ENCODE measurements at places on chromosomes 16 and 17.

DNA sequence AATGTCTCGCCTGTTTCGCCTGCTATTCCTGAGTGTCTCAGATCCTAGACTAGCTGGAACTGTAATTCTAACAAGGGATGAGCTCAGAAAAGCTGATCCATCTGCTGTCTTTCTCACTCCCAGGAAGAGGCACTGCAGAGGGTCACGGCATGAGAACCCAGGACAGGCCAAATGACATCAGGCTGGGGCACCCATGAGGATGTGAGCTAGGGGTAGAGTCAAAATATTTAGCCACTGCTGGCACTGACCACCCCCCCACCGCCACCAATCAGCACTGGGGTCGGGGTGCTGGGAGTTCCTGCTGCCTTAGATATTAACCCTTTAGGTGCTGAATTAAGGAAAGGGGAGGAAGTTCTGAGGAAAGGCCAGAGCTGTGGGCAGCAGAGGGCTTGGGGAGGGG lies 112.4 kb downstream of the IRX3 start:
- no peak for DNase-seq

GRCh38 chr16:68046106-68046505 lies 23.0 kb downstream of the DUS2 start:
- DNase-seq: no peak

DNA sequence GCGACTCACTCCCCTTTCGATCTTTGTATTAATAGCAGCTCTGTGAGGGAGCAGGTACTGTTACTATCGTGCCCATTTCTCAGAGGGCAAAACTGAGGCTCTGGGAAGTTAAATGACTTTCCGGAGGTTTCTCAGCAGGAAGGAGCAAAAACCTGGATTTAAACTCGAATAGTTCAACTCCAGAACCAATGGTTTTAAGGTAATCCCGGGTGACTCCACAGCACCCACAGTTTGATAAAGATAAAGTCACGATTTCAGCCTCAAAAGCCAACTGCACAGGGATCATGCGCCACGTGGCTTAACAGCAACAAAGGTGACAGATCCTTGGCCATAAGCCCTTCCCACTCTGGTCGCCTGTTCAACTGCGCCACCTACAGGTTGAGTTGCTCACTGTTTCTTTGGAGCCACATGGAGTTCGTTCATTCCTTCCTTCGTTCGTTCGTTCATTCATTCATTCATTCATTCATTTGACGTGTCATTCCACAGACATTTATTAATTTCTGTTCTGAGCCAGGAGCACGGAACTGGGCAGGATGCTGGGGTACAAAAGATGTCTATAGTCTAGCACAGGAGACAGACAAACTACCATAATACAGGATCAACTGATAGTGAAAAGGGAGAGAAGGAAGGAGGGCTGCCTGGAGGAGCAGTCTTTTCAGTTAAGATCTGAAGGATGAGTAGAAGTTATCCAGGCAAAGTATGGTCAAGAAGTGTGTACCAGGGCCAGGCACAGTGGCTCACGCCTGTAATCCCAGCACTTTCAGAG lies 134.8 kb downstream of the HS3ST2 start:
- DNase-seq: no peak

DNA sequence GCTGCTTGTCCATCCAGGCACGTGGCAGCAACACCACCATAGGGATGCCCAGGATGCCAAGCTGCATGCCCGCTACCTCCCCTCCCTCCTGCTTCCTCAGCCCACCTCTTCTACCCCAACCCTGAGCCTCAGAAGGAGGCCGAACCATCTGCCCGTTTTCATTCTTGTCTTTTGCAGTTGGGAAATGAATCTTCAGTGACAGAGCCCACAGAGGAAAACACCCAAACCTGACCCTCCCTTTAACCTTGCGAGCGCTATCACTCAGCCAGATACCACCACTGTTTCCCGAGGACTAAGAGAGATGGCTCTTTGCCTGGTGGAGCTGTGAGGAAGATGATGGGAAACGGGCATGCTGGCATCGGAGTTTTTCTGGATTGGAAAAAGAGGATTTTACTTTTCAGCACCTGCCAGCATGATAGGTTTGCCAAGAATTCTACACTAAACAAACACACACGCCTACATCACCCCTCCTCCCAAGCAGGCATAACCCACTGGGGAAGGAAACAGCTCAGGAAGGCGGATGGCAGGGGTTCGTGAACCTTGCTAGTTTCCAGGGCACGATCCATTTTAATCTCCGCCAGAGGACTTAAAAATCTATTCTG lies 457.4 kb downstream of the SLC39A11 start:
- DNase-seq: no peak

DNA sequence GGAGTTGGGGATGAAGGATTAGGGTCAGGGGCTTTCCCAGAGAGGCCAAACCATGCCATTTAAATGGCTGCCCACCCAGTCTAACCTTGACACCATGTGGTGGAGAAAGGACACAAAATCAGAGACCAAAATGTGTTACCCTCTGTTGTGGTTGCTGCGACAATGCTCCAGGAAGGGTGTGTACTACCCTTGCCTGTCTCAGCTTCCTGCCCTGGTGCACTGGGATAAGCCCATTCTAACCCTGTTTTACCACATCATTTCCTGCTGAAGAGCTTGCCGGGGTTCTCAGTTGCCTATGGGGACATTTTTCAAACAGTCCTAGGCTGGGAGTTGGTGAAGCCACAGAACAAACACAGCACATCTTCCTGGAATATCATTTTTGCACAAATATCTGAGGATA lies 4.9 kb downstream of the OR4D1 start:
- DNase-seq: no peak

- DNase-seq: no peak
These were observed 100.8 kb upstream of the XYLT1 start for GRCh38 chr16:17571499-17572093.

GRCh38 chr16:361341-361871 lies 8.9 kb upstream of the AXIN1 start:
- DNase-seq: no peak

GRCh38 chr17:31721291-31722025 lies 137.6 kb downstream of the COPRS start:
- DNase-seq: no peak

DNA sequence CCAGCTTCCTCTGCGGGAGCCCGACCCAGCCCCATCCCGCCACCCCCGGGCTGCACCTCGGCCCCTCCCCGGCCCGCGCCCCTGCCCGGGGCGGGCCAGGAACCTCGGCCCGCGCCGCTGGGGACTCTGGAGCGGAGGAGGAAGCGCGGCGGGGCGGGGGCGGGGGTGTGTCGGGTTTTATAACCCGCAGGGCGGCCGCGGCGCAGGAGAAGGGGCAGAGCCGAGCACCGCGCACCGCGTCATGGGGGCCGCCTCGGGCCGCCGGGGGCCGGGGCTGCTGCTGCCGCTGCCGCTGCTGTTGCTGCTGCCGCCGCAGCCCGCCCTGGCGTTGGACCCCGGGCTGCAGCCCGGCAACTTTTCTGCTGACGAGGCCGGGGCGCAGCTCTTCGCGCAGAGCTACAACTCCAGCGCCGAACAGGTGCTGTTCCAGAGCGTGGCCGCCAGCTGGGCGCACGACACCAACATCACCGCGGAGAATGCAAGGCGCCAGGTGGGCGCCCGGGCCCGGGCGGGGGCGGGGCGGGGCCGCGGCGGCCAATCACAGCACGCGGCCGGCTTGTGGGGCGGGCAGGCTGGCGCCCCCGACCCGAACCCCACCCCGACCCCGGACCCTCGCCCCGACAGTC lies at the start of gene ACE:
TSS of gene ACE (plus strand) at position 208 of the 626 bp plus-strand sequence. CDS start at position 242, 34 bp downstream.
- DNase-seq: no peak
